NCI-H1105 (cell line): ENCODE measurements at places on chromosomes 2 and 18.

- DNase-seq: peak; percentile 37
Observed at GRCh38 chr2:60476206-60476954, 77.1 kb downstream of the BCL11A start.

DNA sequence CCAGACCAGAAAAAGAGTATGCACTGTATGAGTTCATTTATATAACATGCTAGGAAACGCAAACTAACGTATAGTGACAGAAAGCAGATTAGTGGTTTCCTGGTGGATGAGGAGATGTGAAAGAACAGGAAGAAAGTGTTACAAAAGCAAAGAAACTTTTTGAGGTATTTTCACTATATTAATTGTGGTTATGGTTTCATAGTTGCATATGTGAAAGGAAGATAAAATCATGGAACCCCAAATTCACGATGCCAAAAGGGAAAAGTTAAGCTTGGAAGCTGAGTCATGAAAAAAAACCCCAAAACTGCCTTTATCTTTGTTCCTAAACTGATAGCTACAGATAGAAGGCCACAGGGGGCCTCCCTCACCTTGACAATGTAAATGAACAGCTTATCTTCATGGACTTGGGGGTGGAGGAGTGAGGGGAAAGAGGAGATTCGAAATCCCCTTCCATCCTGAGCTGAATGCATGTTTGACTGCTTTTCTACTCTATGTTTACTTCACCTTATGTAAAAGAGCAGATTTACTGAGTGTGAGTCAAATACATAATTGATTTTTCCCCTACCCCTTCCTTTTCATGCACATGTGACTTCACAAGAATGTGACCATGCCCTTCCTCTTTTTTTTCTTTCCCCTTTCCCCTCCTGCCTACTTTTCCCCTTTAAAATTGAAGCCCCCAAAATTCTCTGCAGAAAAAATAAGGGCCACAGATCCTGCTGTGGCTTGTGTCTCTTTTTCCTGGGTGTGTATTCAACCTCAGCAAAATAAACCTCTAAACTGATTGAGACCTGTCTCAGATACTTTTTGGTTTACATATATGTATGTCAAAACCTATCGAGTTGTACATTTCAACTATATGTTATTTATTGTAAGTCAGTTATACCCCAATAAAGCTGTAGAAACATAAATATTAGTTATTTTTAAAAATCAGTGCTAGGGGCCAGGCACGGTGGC is 100.1 kb upstream of the TLK1 start:
- DNase-seq: no peak

DNA sequence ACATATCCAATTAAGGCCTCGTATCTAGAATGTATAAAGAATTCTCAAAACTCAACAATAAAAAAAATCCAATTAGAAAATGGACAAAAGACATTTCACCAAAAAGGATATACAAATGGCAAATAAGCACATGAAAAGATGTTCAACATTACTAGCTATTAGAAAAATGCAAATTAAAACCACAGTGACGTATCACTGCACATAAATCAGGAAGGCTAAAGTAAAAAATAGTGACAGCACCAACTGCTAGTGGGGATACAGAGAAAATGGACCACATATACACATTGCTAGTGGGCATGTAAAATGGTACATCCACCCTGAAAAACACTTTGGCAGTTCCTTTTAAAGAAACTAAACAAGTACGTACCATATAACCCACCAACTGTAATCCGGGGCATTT is 59.7 kb downstream of the SMAD4 start:
- no peak for DNase-seq

DNA sequence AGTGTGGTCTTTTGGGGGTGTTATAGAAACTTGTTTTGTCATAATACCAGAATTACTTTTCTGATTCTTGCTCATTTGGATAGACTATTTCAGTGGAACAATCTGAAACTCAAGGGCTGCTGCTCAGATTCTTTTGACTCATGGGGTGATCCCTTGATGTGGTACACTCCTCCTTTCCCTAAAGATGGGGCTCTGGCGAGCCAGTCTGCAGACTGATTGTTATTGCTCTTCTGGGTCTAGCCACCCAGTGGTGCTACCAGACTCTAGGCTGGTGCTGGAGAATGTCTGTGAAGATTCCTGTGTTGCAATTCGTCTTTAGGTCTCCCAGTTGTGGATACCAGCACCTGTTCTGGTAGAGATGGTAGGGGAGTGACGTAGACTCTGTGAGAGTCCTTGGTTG is 4.2 kb upstream of the MARS2 start:
- no peak for DNase-seq

DNA sequence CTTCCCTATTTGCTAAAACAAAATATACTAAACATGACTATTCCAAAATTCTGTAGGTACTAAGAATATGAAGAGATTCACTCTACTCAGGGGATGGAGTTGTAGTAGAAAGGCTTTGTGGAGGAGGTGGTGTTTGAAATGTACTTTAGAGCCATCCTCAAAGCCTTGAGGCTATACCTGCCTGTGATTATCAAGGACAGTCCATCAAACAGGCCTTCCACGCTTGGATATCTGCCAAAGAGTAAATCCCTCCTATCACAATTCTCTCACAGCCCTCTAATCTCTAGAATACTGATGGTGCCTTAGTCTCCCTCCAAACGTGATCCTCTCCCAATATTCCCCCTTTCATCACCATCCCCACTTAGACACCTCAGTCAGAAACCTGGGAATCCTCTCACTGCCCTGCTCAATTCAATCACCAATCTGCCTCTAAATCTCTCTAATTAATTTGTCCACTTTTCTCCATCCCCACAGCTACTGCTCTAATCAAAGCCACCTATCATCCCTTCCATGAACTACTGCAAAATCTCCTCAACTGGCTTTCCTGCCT is 13.1 kb downstream of the SOS1 start:
- peak; percentile 33 for DNase-seq

- no peak for DNase-seq
Observed at GRCh38 chr2:107984707-107985106, 1.6 kb upstream of the SLC5A7 start.

- DNase-seq: no peak
Observed at GRCh38 chr2:160228141-160228917, 28.3 kb upstream of the ITGB6 start.

GRCh38 chr2:171083451-171083850 is 77.2 kb downstream of the TLK1 start:
- DNase-seq: peak; percentile 63

DNA sequence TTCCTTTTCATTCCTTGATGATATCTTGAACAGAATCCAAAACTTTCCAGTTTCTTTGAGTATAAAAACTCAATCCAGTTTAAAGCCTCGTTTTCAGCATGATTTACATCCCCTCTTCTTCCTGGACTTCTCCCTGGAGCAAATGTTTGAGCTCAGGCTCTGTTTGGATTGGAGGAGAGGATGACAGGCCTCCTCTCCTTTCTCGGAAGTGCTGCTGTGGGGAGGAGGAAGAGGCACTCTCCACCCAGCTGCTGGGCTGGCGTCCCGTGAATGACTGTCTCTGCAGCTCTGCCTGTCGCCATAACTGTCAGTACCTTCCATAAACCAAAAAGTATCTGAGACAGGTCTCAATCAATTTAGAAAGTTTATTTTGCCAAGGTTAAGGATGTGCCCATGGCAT is 238.2 kb upstream of the AGAP1 start:
- DNase-seq: no peak
